ENCODE measurements at places on chromosomes 4 and X.

DNA sequence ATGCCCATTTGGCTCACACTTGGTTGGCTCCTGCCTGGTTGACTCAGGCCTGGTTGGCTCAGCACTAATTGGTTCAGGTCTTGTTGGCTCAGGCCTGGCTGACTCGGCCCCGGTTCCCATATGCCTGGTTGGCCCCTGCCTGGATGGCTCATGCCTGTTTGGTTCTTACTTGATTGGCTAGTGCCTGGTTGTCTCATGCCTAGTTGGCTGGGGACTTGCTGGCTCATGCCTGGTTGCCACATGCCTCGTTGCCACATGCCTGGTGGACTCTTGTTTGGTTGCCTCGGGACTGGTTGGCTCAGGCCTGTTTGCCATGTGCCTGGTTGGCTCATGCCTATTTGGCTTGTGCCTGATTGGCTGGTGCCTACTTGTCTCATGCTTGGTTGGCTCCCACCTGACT lies 103.7 kb downstream of the APOOL start:
- DNase-seq: no peak

- no peak for DNase-seq
These were observed 140.7 kb downstream of the RPS6KA6 start for GRCh38 chrX:84047339-84047738.

- no peak for DNase-seq
These were observed 319.5 kb upstream of the POF1B start for GRCh38 chrX:85698921-85699320.

DNA sequence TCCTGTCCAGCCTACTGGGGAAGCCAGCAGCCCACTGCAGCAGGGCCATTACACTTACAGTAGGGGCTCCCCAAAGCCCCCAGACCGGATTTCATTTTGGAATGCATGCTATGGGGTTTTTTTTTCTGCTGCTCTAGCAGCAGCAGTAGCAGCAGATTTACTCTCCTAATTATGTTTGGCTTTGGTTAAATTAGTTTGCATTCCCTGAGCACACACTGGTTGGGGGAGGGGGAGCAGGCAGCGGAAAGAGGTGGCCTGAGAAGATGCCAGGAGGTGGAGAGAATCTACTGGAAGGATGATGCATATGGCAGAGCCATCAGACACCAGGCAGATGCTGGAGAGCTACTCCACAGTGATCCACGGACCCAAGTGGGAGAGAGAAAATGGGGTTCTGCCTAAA lies 109.6 kb downstream of the LDB2 start:
- no peak for DNase-seq

GRCh38 chr4:128130621-128131020 lies 69.5 kb downstream of the LARP1B start:
- no peak for DNase-seq

- DNase-seq: peak; percentile 93
These were observed at the start of gene RLIM for GRCh38 chrX:74614093-74614909. RLIM (minus strand) TSS chrX:74614624; CDS start chrX:74595977, 18,647 bp downstream.

- DNase-seq: no peak
These were observed 12.5 kb upstream of the FAM13A start for GRCh38 chr4:89069481-89069880.

GRCh38 chr4:15836362-15836761 lies 58.2 kb downstream of the CD38 start:
- no peak for DNase-seq

DNA sequence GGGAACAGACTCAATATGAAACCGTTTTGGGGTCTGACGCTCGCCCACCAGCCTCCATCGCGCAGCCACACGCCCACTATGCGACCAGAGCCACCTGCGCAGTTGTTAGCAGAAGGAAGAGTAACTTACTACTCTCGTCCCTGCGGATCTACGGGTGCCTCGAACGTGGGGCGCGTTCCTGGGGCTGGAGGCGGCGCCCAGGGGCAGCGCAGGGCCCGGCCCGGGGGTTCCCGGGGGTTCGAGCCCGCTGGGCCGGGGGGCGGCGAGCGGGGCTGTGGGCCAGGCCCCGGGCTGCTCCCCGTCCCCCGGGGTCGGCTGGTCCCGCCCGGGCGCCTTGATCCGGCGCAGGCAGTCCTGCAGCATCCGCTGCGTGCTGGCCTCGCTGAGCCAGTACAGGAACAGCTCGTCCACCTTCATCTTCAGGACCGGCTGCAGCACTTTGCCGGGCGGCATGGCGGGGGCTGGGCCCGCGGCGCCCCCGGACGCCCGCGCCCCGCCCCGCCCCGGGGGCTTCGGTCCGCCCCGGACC lies 404 bp downstream of the PPP2R3B start:
- peak; percentile 57 for DNase-seq

GRCh38 chr4:163631288-163631687 lies 136.8 kb downstream of the TMA16 start:
- no peak for DNase-seq

DNA sequence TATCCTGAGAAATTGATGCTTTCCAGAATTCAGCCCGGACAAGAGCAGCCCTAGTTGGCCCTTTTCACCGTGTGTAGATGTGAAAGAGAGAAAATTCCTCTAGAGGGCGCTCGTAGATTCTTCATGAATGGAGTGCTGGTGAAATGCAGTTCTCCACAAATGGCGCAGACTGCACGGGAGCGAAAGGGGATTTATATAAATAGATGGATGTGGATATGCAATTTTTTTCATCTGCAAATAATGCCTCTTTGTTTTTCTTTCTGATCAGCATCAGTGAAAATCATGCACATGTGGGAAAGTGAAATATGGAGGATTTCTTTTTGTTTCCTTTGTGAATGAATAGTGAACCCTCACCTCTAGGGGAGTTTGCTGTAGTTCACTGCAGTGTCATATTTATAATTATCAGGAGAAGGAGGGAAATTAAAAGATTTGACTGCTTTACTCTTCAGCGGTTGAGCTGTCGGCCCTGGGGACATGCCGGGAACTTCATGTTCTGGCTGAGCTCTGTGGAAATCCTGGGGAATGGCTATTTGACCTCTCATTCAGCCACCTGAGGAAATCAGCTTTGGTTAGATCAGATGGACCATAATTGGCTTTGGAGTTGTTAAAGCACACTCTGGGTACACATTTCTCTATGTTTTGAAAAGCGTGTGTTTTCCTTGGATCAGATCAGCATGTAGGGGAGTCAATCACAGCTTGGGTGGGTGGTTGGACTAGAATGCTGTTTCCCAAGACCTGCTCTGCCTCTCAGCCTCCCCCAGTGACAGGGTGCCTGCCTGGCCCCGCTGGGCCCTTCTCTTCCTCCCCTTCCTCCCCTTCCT lies 115.0 kb upstream of the SHISA3 start:
- peak; percentile 36 for DNase-seq

- DNase-seq: no peak
These were observed 22.3 kb downstream of the TMPRSS11D start for GRCh38 chr4:67861513-67861912.

DNA sequence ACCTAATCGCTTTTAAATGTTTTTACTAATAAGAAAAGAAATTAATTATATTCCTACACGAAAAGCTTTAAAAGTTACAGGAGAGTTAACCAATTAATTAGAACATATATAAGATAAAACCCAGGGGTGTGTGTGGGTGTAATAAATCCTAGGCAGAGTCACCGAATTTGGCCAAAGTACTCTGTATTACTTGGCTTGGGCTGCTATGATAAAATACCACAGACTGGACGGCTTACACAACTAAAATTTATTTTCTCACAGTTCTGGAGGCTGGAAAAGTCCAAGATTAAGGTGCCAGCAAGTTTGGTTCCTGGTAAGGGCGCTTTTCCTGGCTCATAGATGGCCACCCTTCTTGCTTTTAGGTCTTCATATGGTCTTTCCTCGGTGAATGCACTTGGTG lies 10.4 kb downstream of the AWAT1 start:
- DNase-seq: no peak

GRCh38 chr4:142952821-142953580 lies 106.9 kb upstream of the INPP4B start:
- DNase-seq: no peak

DNA sequence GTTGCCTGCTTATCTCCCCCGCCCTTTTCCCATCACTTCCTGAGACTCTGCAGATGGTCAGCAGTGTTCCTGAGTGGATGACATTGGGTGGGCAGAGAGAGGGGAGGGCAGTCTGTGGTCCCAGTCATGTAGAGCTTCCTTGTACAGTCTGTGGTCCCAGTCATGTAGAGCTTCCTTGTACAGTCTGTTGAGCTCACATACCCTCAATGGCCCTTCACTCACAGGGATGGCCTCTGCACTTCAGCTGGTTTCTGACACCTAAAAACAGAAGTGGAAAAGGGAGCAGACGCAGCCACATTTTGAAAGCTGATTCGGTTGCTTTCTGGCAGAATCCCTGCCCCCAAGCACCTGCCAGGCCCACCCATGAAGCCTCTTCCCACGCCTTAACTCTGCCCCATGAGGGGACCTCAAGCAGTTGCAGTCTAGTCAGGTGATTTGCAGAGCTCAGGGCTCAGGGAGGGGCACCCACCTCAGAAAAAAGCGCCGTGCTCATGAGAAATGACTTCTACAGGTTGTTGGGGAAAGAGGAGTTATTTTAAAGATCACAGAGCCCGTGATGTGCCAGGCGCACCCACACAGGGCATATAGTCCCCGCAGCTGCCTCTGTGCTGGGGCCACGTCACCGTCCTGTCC lies 3.6 kb upstream of the TMEM271 start:
- DNase-seq: no peak

DNA sequence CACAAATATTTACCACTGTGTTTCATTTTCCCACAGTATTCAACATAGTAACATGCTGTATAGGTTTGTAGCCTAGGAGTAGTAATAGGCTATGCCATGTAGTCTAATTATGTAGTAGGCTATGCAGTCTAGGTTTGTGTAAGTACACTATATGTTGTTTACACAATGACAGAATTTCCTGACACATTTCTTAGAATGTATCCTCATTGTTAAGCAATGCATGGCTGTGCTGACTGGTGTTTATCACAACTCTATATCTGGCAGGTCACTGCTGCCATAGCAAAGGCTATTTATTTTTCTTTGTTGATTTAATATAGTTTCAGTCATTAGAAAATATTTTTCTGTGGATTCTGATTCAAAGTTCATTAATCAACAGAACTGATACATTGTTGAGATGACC lies 108.3 kb upstream of the TEX13A start:
- DNase-seq: no peak

- DNase-seq: no peak
These were observed 157.9 kb downstream of the GBA3 start for GRCh38 chr4:22850630-22851029.

- no peak for DNase-seq
These were observed 821 bp downstream of the PLK4 start for GRCh38 chr4:127881563-127881864.

GRCh38 chr4:15542760-15543159 lies 73.1 kb downstream of the CC2D2A start:
- no peak for DNase-seq

- DNase-seq: no peak
These were observed 281.1 kb downstream of the SLC7A11 start for GRCh38 chr4:137961051-137961438.

All from activated CD4-positive, alpha-beta T cell treated with anti-CD3 and anti-CD28 coated beads for 48 hours (primary cell).